Naive B cell (primary cell): ENCODE measurements at places on chromosomes 1 and 21.

GRCh38 chr1:221470000-221470698 is 271.7 kb downstream of the DUSP10 start:
- DNase-seq = no peak

DNA sequence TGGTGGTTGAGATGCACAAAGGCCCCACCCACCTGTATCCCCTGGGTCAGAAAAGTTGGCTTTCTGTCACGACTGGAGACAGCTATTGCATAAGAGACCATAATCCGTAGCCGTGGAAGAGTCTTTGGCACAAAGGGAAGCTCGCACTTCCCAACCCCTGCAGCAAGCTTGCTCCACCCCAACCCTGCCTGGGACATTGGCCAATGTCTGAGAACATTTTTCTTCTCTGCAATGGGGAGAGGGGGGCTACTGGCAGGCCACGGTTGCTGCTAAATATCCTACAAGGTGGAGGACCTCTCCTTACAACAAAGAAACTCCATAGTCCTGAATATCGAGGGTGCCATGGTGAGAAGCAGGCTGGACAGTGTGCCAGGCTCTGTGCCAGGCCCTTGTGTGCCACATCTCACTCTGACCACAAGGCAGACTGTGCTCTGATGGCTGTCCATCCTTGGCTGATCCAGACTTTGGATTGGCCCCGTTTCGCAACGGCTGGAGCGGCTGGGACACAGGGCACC is 104.1 kb downstream of the CSMD2 start:
- DNase-seq = no peak

DNA sequence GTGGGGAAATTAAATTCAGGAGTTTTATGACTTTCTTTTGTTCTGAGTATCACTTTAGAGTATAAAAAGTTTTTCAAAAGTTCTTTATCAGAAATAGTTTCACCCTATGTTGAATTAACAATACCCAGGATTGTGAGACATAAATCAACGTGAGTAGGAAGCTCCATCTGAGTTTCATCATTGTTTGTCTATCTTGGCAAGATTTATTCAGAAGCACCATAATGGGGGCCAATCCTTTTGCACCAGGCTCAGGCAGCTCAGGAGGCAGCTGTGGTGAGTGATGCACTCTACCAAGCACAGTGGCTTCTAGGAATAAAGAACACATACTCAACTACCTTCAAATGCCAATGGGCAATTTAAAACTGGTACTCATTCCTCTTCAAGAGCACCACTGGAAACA is 12.0 kb downstream of the CREG1 start:
- DNase-seq = no peak

- no peak for DNase-seq
Observed at GRCh38 chr1:233342086-233342485, 14.6 kb downstream of the MAP3K21 start.

- no peak for DNase-seq
Observed at GRCh38 chr1:25620211-25620610, 3.6 kb downstream of the MAN1C1 start.

GRCh38 chr1:81937791-81938450 is 137.2 kb downstream of the ADGRL2 start:
- no peak for DNase-seq

GRCh38 chr1:22830041-22830566 is 119.5 kb downstream of the EPHB2 start:
- no peak for DNase-seq
